ENCODE measurements at places on chromosomes 4 and X.

GRCh38 chrX:1487401-1487800 is 34.7 kb upstream of the ASMTL start:
- DNase-seq, result peak; percentile 46

- no peak for DNase-seq
These were observed 670.1 kb upstream of the LCORL start for GRCh38 chr4:18691431-18692200.

DNA sequence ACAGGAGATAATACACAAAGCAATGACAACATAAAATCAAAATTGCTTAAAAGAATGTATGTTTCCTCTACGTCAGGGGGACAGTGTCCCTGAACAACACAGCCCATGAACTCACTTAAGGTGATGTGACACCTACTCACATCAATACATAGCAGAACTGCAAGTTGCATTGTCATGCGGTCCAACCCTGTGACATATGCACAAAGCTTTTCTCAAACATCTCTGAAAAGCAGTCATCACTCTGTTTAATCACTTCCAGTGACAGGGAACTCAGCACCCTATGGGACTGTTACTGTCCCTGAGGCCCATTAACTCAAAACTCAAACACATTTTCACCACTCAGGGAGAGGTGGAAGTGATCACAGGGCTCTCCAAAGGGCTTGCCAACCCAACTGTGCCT is 2.4 kb downstream of the STX18 start:
- DNase-seq, result no peak

- DNase-seq, result peak; percentile 72
These were observed 57.2 kb downstream of the IRF2 start for GRCh38 chr4:184416913-184417734.

DNA sequence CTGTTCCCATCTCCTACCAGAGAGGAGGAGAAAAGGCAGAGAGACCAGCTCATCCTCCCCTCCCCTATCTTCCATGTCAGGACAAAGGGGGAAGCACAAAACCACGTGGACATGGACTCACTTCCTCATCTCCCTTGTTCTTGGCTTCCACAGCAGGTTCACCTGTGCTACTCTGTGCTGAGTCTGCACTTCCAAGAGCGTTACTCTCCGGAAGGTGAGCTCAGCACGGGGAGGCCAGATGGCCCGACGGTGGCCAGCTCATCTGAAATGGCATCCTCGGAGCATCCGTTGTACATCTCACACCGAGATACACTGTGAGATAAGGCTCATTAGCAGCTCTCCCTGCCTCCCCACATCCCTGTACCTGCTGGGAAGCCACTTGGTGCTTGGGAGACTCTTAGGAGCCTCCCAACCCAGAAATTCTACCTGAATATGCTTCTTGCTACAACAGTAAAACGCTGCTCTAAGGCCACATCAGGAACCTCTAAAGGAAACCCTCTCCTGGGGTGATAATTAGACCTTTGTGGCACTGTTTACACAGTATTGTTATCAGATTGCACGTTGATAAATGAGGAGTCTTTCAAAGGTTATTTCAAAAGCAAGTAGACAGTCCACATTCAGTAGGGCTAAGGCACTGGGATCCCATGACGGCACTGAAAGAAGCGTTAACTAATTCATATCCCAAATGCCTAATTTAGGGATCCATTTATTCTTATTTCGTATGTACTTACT is 19.4 kb downstream of the LGI2 start:
- no peak for DNase-seq

DNA sequence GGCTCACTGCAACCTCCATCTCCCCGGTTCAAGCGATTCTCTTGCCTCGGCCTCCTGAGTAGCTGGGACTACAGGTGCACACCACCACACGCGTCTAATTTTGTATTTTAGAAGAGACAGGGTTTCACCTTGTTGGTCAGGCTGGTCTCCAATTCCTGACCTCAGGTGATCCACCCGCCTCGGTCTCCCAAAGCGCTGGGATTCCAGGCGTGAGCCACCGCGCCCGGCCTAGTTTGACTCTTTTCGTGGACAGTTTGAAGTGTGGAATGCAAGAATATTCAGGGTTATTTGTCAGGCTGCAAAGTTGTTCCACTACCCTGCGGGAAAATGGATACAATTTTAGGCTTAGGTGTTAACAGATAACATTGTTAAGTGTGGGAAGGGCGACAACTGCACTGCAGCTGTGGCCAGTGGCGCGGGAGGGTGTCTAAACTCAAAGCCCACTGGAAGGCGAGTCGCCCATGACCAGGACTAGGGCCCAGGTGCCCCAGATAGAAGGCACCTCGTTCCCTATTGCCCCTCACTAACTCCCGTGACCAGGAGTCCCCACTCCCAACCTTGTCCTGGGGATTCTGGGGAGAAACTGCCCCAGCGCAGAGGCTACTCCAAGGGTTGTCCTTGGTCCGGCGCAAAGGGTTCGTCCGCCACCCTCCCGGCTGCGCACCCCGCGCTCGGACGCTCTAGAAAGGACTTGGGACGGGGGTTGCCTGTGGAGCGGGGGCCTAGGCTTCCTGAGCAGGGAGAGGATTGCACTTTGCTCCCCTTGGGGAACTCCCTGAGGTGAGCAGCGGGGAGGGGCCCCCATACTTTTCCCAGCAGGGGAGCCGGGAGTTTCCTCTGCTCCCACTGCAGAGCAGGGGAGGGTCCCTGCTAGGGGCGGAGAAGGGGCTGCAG is 1.1 kb upstream of the CD99 start:
- no peak for DNase-seq

- DNase-seq, result no peak
These were observed 597.2 kb downstream of the GALNTL6 start for GRCh38 chr4:172410363-172410762.

GRCh38 chrX:154457491-154458115 is 478 bp upstream of the PLXNA3 start:
- peak; percentile 60 for DNase-seq

- no peak for DNase-seq
These were observed 15.9 kb downstream of the ACOT9 start for GRCh38 chrX:23727206-23727605.

All from NAMALWA (cell line).